ENCODE measurements at places on chromosomes 3 and 15. TPM values are rescaled to one million over a fixed set of nuclear protein-coding genes. Genes with fewer than 3 reads are reported as not detected.

GRCh38 chr3:11306817-11307589, 34.8 kb downstream of the ATG7 start:
- no peak for DNase-seq

GRCh38 chr15:74511583-74511982, 29.4 kb upstream of the ARID3B start:
- no peak for DNase-seq

DNA sequence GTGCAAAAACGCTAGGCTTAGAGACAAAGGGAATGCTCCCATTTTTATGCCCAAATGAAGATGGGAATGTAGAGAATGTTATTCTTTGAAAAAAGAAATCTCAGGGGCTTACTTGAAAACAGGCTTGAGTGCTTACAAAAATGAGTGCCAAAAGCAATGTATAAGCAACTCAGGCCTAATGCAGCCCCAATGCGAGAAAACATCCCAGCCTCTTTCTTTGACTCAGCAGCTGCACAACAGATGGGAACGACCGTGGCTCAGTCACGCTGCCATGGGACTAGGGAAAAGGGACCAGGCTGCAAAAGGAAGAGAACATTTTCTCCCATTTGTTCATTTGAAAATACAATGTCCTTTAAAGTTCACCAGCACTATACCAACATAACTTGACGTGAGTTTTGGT, 246.4 kb upstream of the LRIG1 start:
- DNase-seq = no peak

GRCh38 chr15:91007266-91007665, 12.9 kb upstream of the PRC1 start:
- DNase-seq = no peak

- no peak for DNase-seq
These were observed 13.2 kb downstream of the CCR5 start for GRCh38 chr3:46383951-46384330.

- no peak for DNase-seq
These were observed 43.1 kb upstream of the NMD3 start for GRCh38 chr3:161177991-161178390.

GRCh38 chr3:165800970-165801369, 36.3 kb downstream of the BCHE start:
- DNase-seq = no peak

GRCh38 chr15:47691882-47692281, 25.4 kb upstream of the SEMA6D start:
- DNase-seq = no peak

Gene EPHB3
- 3.0 TPM for total RNA-seq

Gene CLDN18
- total RNA-seq = not detected

Gene SEMA3G
- total RNA-seq = not detected

Gene RETNLB
- not detected for total RNA-seq

Gene GOLGA8O
- not detected for total RNA-seq

Gene METTL6
- 30.9 TPM for total RNA-seq

Gene GOLGA8J
- total RNA-seq = not detected

Gene PIK3CA
- total RNA-seq = 22.5 TPM
